ENCODE measurements at places on chromosomes 12 and 14.

DNA sequence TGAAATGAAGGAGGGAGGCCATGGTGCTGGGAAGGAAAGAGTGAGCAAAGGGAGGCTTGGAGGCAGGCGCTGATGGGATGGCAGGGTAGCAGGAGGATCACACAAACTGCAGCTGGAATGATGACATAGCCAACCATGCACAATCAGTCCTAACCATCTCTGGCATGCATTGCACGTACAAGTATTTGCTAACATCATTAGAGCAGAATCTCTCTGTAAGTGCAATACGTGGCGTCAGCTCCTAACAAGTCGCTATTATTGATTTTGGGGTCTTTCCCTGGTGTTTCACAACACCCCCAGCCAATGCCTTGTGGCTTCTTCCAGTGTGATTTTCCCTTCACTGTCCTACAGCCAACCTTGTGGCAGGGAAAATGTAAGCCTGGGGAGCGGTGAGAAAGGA, 18.5 kb downstream of the BDKRB1 start:
- no peak for DNase-seq

DNA sequence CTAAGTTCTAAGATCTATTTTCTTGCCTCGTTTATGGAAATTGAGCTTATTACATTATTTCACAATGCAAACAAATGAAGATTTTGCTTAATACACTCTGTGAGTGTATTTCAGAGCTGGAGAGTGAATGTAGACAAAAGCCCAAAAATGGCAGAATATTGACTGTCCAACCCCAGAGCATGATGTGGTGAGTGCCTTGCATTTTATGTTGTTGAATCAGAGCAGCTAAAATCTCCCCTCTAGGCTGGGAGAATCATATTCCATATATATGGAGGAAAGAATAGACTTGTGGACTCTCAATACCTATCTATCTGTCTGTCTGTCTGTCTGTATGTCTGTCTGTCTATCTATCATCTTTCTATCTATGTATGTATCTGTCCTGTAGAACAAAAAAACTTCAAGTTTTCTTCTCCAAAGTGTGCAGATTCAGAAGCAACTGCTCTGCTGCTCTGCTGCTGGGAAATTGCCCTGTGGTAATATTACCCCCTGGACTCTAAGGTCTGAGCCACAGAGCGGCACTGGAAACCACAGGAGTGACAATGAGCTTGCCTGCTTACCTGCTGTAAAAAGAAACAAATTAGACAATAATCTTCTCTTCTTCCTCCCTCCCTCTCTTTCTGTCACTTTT, 209.4 kb upstream of the PRICKLE1 start:
- DNase-seq = peak; percentile 81

DNA sequence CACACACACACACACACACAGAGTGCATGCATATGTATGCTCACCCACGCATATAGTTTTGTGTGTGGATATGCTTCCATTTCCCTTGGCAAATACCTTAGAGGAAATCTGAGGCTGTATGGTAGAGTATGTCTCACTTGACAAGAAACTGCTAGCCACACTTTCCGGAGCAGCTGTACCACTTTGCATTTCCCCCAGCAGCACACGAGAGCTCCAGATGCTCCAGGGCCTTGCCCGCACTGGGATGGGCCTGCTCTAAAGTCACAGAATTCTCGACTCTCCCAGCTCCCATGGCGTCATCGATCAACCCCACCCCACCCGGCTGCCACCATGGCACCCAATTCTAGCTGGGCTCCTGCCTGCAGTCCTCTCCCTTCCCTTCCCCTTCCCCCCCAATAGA, 21.9 kb downstream of the CLMN start:
- no peak for DNase-seq

GRCh38 chr14:47678993-47679392, 3.6 kb upstream of the MDGA2 start:
- DNase-seq = no peak

DNA sequence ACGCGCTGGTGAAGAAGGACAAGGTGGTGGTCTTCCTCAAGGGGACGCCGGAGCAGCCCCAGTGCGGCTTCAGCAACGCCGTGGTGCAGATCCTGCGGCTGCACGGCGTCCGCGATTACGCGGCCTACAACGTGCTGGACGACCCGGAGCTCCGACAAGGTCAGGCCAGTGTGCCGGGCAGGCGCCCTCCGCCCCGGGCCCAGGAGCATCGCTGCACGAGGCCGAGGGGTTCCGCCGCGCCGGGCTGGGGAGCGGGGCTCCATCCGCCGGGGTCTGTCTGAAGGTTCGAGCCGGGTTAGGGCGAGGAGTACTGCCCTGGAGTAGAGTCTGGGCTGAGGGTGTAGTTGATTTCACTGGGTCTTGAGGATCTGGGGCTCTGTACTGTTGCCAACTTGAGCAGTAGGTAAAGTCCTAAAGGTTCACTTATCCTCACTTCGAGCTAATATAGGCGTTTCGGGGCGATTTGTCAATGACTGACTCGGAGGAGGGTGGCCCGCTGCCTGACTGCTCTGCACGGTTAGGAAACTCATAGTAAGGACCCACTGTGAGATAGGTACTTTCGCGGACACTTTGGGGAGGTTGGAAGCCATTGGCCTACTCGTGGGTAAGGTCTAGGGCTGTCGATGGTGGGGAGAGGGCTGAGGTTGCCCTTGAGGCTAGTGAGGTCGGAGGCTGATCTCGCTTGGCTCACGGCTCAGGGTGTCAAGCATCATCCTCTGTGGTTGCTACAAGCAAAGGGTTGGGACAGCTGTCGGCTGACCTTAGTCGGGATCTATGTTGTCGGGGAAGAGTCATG, 574 bp downstream of the GLRX5 start:
- peak; percentile 12 for DNase-seq

DNA sequence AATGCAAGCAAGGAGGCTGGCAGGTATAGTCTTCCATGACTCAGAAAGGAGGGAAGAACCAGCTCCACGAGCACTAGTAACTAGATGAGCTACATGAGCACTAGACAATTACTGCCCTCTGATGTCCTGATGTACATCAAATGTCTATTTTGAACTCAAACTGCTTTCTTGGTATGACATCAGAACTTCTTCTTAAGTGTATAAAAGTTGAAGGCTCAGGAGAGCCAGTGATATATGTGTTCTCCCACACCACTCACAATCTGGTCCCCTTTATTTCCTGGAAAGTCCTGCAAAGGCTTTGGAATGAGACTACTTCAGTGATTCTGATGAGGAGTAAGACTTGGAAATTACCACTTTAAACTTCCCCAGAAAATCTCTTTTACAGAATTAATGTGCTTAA, 18.5 kb upstream of the DHRS7 start:
- DNase-seq = peak; percentile 22

DNA sequence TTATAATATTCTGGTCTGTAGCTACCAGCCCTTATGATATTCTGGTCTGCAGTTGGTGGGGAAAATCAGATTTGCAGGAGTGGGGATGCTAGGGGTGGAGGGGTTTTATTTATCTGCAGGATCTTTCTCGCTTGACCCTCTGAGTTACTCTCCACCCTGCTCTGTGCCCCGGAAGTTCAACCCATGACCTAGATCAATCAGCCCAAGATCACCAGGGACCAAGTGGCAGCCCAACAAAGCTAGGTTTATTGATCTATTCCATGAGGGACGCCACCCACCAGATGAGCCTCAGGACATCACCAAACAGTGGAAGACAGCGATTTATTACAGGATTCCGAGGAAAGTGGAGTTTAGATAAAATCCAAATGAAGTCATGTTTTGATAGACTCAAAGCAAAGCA, 25.8 kb upstream of the C12orf76 start:
- no peak for DNase-seq

- DNase-seq = peak; percentile 89
These were observed 178.1 kb upstream of the DDHD1 start for GRCh38 chr14:53331247-53331646.

DNA sequence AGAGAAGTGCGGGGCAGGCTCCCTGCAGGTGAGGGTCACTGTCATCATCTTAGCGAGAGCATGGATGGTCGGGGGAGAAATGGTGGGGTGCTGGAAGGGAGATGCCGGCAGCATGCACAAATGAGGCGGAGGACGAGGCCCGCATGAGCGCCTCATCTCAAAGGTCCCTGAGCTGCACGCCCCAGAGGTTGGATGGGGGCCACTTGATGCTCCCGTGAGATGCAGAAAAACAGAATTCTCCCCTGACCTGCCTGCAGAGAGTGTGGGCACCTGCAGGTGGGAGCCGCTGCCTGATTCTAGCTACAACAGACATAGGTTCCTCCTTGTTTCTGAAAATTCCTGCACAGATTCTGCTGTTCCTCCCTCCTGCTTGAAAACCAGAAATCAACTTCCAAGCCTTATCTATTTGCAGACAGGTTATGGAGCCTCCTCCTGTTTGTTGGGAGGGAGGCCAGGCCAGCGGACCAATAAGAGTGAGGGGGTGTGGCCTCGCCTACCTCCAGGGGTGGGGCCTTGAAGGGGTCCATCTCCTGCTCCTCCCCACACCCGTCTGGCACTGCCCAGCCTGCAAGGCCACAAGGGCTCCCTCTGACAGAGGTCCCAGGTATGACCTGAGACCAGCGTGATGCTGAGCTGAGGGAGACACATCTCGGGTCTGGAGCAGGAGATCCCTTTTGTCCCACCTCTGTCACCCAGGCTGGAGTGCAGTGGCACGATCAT, 67.2 kb downstream of the KDM2B start:
- DNase-seq = peak; percentile 28

DNA sequence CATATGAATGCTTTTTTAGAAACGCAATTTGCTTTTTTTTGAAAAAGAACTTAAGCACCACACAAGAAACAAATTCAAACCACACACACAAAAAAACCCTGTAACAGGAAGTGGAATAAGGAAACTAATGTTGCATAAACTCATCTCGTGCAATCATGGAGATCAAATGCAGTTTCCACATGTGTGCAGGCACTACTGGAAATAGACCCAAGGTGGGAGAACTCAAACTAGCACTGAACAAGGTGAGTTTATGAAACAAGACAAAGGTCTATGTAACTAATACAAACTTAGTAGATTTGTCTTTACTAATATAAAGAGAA, 17.5 kb downstream of the NIN start:
- DNase-seq = no peak

GRCh38 chr14:23861666-23862065, 91.9 kb upstream of the DHRS4 start:
- DNase-seq = no peak

DNA sequence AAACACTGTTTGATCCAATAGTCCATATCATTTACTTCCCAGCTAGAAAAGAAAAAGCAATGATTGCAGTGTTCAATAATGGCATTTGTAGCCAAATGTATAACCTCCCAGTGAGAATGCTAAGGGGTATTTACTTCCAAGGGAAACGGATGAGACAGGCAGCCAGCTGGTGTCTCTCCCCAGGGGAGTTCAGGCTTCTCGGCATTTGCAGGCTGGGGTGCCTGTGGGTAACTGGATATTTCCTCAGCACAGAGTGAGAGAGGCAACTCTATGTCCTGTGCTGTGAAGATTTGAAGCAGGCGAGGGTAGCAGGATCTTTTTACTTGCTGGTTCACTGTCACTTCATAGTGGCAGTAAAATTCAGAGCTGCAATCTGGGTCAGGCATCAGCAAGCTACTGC, 1455.6 kb upstream of the TMEM132C start:
- DNase-seq = no peak

- no peak for DNase-seq
These were observed 43.6 kb upstream of the PPP2R5C start for GRCh38 chr14:101717663-101718490.

GRCh38 chr14:65769151-65769550, 356.6 kb downstream of the FUT8 start:
- DNase-seq = no peak

DNA sequence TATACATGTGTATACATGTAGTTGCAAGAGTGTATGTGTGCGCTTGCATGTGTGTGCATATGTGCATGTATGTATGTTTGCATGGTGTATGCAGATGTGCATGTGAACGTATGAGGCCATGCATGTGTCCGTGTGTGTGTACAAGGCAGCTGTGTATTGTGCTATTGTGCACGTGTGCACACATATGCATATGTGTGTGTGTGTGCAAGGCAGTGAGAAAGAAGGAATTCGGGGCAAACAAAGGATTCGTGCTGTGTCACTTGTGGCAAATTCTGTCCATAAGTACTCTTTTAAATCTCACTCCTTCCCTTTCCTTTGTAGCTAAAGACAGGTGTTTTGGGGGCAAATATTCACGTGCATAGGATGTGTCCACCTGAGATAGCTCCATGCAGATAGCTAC, 227.1 kb downstream of the VRK1 start:
- no peak for DNase-seq

GRCh38 chr14:76268047-76268431, 107.9 kb upstream of the ESRRB start:
- DNase-seq = no peak

- DNase-seq = no peak
These were observed 1191.6 kb upstream of the SEL1L start for GRCh38 chr14:82725213-82725612.

GRCh38 chr12:14803830-14804160, 325 bp downstream of the C12orf60 start:
- DNase-seq = no peak

- DNase-seq = no peak
These were observed 13.2 kb downstream of the ADIPOR2 start for GRCh38 chr12:1703771-1704722.

- peak; percentile 55 for DNase-seq
These were observed 52.0 kb downstream of the SLC38A4 start for GRCh38 chr12:46773586-46774321.

DNA sequence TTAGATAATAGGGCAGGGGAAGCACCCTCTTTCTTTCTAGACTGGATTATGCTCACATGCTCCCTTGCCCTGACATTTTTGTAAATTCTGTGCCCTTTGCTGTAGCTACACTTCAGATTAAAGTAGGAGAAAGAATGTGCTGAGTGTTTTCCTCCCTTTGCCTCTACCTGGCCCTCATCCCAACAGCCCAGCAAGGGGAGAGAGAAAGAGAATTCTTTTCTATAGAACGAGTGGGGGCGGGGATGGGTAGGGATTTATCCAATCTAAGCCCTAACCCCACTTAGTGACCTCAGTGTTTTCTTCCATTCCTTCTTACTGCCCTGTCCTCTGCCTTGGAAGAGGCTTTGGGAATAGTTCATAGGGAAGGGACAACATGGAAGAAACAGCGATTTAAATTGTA, 13.5 kb downstream of the GPR84 start:
- no peak for DNase-seq

DNA sequence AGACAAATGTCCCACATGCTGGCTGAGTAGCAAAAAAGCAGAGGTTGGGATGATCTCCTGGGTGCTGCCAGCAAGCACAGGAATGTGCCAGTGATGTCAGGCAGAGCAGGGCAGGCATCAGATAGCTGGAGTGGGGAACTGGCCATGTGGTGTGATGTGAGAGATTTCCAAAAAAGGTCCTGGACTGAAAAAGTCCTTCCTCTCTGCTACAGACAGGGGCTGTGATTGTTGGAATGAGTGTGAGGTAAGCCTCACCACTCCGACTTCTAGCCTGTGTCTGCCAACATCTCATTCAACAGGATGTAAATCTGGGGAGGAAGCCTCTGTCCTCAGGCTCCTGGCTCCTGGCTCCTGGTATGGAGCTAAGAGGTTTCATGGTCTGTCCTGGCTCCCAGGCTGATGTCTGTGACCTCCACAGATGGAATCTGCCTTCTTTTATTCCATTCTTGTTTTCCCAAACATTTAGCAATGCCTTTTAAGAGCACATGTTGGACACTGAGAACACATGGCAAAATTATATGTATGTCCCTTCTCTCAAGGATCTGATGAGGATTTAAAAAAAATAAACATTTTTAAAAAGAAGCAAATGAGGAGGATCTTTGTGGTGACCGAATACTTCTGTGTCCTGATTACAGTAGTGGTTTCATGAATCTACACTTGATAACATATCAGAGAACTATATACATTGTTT, 50.1 kb upstream of the STK38L start:
- DNase-seq = peak; percentile 67

GRCh38 chr12:39237004-39237403, 205.9 kb downstream of the KIF21A start:
- DNase-seq = peak; percentile 67

GRCh38 chr12:79691511-79692248, 916 bp upstream of the PAWR start:
- DNase-seq = peak; percentile 83
